Myocyte (in vitro differentiated cells): ENCODE measurements at places on chromosomes 2 and 18. TPM values are rescaled to one million over a fixed set of nuclear protein-coding genes. Genes with fewer than 3 reads are reported as not detected.

Gene CIDEA
- total RNA-seq: not detected in 2 replicates

Gene LANCL1
- total RNA-seq: 40.8 and 53.9 TPM in 2 replicates

Gene TNFRSF11A
- not detected in 2 replicates for total RNA-seq

GRCh38 chr18:78580835-78581339 lies 398.7 kb upstream of the SALL3 start:
- DNase-seq: no peak

- DNase-seq: no peak
Measured at GRCh38 chr2:36963106-36963505, 3.2 kb downstream of the STRN start.

GRCh38 chr2:25304321-25304720 lies 37.4 kb downstream of the DNMT3A start:
- no peak for DNase-seq
